Mesenchymal stem cell (in vitro differentiated cells and primary cell): ENCODE measurements at places on chromosomes 2 and 18.

DNA sequence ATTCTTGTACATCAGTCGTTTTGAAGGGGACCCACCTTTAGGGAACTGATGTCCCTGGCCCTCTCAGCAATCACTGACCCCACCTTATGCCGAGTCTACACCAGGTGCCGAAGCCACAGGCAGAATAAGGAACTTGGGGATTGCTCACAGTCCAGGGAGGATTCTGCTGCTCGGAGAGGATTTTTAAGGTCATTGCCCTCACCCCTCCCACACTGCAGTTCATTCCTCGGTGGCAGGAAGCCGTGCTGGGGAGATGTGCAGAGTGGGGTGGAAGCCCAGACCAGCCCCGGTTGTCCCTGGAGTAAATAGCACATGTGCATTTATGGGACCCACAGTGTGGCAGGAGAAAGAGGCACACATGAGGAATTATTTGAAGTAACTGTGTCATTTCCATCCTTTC, 50.4 kb downstream of the PLB1 start:
- DNase-seq = no peak

- DNase-seq = peak; percentile 82
These were observed 219.0 kb downstream of the SH3BP4 start for GRCh38 chr2:235170536-235171521.

GRCh38 chr2:230783101-230783500, 70.5 kb downstream of the CAB39 start:
- no peak for DNase-seq

DNA sequence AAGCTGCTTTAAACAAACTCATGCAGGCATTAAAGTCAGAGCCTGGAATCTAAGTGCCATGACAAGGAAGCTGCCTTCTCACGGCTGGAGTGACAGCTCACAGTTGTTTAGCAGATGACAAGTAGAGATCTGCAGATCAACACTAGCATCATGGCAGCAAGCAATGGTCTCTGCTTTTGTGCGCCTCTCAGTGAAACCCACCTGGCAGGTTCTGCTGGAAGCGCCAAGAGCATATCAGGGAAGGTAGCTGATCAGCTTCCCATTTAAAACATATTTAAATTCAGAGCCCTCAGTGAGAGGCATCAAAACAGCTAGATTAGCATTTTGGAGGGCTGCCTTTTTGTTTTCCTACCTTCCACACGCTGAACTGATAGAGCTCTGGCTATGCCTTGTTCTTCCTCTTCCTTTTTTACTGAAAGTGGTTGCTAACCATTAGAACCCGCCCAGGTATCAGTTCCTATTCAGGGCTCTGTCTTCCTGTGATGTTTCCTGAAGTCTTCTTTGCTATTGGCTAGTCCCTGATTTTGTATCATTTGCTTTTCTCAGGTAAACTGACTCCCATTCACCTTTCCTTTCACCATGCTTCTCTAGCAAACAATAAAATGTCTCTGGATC, 70.8 kb downstream of the TMEM200C start:
- no peak for DNase-seq

- no peak for DNase-seq
These were observed 18.8 kb downstream of the TSHZ1 start for GRCh38 chr18:75229437-75229836.

DNA sequence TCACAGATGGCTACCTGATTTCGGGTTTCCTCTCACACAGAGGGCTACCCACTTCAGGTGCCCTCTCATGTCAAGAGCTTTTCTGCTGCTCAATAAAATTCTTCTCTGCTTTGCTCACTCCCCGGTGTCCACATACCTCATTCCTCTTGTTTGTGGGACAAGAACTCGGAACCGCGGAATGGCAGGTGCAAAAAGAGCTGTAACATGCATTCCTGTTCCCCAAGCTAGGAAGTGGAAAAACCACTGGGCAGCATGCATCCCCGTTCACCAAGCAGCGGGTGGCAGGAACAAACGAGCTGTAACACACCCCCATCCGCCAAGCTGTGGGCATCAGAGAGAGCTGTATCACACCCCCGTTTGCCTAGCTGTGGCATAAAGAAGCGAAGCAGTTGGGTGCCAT, 27.2 kb upstream of the FRZB start:
- no peak for DNase-seq

DNA sequence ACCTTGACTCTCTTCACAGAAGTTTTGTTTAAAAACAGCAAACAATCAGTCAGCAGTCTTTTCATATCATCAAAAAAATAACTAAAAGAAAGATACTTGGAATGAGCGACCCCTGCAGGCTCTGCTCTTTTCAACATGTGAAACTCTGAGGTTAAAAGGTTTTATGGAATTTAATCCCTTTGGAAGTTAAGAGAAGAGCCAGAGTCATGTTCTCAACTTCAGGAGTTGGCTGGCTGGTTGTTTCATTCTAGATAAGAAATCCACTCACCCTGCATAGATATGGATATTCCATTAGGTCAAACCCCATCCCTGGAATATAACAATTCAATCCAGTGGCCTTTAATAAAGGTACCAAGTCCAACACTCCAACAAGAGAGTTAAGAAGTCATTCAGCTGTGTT, 115.6 kb upstream of the RMDN2 start:
- DNase-seq = peak; percentile 58

DNA sequence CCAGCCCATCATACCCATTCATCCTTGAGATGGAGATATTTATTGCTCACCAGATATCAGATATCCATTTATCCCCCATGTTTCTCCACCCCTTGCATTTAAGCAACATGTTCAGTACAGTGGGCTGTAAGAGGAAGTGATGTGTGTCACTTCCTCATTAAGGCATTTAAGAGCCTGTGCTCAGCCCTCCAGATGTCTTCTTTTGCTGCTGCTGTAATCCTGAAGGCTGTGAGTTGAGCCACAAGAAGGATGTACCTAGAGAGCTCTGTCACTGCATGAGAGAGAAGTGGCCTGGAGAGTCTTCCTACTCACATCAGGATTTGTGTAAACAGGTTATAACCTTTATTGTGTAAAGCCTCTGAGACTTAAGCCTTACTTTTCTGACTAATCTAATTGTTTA, 151.8 kb upstream of the UNC80 start:
- DNase-seq = peak; percentile 6

DNA sequence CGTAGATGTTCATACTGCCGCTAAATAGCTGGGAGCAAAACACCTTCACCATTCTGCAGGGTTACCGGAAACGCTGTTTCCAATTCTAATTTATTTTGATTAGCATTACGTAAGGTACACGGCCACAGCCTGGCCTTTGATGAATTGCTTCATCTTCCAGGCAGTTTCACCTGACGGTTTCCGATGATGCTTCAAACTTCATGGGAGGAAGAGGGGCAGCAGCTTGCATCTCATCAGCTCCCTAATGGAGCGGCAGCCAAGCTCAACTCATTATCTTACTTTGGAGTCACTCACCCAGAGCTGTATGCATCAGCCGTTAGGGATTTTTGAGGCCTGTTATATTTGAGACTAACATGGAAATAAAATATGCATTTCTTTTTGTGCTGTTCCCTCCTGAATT, 54.8 kb downstream of the TMEM18 start:
- no peak for DNase-seq

DNA sequence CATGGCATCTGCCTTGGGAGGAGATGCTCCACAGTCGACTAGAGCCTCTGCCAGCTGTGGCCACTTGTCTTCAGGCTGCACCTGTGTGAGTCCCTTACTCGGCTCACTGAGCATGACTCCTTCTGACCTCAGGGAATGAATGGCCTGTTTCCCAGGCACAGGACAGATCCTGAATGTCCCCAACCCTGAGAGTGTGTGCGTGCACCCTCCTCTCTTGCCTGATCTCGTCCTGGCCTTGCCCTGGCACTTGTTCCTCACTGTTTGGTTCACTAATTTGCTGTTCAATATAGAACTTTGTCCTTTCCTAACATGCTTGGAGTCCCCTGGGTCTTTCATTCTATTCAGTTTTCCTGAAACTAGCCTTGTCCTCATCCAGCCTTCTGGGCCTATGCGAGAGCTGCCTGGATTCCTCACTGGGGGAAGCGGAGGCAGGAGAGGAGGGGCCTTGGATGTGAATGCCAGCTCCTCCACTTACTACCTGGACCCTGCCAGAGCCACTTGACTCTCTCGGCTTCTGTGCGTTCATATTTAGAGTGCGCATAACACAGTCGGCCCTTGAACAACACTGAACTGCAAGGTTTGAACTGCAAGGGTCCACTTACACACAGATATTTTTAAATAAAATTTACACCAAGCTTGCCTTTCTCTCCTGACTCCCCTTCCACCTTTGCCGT, 184.8 kb downstream of the ACKR3 start:
- no peak for DNase-seq

DNA sequence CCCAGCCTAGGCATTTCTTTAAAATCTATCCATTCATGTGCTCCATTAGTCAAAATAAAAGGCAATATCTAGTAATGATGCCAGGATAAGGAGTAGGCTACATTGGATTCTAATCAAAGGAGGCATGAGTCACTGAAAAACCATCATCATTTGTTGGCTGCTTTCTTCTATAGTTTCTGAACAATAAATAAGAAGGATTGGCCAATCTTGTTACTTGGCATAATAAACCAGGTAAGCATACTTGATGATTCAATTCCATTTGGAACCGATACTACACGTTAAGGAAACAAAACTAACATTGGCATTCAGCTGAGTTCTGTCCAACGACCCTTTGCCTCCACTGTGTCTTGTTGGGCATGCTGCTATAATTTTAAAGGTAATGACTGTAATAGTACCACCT, 27.2 kb downstream of the ATP8B1 start:
- DNase-seq = no peak

DNA sequence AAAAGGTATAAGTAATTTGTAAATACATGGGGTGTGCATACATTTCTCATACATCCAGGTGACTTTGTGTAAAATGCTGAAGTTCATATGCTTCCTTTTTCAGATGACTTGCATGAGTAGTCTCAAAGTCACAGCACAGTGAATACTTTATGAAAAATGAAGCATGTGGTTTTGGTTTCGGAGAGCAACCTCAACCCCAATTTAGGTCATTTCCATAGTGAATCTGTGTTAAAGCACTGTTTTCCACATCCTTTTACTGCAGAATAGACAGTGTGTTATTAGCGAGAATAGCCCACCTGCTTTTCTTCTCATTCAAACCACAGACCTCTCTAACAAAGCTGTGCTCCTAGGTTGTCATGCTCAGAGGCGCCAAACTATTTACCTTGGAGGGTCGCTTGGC, 204.4 kb upstream of the RASGRP3 start:
- DNase-seq = no peak

DNA sequence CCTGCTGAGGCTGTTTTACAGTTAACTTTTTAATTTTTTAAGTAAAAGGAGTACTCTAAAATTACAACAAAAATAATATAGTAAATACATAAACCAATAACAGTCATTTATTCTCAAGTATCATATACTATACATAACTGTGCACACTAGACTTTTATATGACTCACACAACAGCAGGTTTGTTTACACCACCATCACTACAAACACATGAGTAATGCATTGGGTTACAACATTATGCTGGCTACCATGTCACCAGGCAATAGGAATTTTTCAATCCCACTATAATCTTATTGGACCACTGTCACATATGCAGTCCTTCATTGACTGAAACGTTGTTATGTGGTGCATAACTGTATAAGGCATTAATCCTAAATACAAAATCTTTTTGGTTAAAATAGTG, 42.5 kb downstream of the RASGRP3 start:
- peak; percentile 93 for DNase-seq

DNA sequence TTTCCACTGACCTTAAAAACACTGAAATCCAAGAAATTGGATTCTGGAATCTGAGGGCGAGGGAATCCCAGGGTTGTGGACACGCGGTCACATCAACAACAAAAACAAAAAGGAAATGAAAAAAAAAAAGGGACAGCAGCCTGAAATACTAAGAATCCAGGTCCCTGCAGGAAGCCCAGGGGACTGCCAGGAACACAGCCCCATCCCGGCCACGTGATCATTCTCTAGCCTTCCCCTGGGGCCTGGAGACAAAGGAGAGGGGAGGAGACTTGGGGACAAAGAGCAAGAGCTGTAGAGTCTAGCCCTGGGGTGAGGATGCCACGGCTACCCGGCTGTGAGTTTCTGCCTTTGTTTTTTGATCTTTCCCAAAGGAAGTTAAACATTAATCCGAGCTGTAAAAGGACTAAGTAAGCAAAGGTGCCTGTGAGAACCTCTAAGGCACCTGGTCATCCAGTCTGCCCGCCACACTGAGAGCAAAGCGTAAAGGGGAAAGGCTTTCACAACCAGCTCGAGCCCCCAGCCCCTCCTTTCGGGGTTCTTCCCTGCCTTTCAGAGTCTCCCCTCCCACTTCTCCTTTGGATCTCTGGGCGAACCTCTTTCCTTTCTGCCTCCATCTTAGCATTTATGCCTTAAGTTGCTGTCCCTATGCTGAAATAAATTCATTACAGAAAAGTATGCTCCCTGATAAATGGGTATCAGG, 57.9 kb upstream of the MSH2 start:
- peak; percentile 71 for DNase-seq

DNA sequence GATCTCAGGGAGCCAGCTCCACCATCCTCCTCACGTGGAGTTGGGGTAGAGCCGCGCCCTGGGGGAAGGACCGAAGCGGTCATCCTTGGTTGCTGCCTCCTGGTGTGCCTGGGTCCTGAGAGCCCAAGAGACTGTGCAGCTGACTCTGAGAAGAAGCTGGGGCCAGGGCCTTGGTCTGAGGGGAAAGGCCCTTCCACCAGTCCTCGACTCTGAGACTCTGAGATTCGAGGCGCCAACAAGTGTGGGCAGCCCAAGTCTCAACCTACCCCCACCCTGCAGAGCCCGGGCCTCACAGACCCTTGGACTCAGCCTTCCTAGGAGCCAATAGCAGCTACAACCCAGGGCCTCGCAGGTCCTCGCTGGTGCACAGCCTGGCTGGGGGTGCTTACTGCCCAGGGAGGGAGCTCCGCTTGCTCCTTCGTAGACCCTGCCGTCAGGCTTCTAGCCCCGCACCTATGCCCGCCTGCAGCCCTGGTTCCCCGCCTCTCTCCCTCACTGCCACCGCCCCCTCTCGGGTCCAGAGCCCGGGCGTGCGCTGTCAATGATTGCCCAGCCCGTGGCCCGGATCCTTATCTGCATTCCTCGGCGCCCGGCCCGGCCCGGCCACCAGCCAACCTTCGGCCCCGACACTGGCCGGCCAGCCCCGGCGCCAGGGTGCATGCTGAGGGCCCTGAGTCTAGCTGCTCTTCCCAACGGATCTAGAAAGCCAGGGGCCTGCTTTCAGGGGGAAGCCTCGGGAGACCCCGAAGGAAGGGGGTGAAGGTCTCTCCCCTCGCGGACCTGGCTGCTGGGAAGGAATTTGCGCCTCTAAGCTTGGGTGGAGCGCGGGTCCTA, 2.0 kb downstream of the IHH start:
- no peak for DNase-seq

- no peak for DNase-seq
These were observed 38.0 kb downstream of the SLC4A1AP start for GRCh38 chr2:27701676-27702075.

DNA sequence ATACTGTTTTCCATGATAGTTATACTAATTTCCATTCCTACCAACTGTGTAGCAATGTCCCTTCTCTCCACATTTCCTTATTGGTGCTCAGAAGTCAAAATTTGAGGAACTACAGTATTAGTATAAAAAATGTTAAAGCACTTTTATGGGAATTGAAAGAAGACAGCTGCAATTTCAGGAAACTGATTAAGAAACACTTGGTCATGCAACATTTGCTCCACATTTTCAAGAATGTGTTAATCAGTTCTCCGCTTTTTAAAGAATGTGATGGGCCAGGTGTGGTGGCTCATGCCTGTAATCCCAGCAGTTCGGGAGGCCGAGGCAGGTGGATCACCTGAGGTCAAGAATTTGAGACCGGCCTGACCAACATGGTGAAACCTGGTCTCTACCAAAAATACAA, 33.6 kb upstream of the MGAT4A start:
- DNase-seq = no peak
